ENCODE measurements at places on chromosomes 4 and X.
A peak's percentile ranks its signal among the peaks of the same experiment; 100 is the strongest.

- DNase-seq = no peak
Observed at GRCh38 chr4:78120144-78120880, 63.2 kb downstream of the FRAS1 start.

DNA sequence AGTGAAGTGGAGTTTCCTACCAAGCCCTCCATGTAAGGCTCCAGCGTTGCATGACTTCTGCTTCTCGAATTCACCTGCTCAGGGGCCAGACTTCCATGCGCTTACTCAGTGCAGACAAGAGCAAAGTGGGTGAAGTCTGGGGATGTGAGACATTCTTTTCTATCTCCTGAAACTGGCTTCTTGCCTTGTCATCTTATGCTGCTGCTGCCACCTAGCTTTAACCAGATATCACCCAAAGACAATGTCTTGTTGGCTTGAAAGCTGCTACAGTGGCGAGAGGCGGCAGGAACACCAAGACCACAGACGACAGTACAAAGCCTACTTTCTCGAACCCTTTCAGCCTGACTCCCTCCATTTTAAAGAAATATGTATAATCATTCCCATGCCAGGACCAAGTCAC, 103.6 kb upstream of the ADGRG2 start:
- no peak for DNase-seq

- no peak for DNase-seq
Observed at GRCh38 chr4:85728464-85728863, 253.5 kb downstream of the ARHGAP24 start.

- DNase-seq = no peak
Observed at GRCh38 chr4:180057891-180058671, 2185.1 kb upstream of the TENM3 start.

GRCh38 chr4:3857269-3857926, 91.2 kb downstream of the ADRA2C start:
- no peak for DNase-seq

- DNase-seq = peak; percentile 3
Observed at GRCh38 chrX:129360175-129360574, 163.1 kb downstream of the SMARCA1 start.

- no peak for DNase-seq
Observed at GRCh38 chr4:113468165-113469022, 293.1 kb downstream of the CAMK2D start.

DNA sequence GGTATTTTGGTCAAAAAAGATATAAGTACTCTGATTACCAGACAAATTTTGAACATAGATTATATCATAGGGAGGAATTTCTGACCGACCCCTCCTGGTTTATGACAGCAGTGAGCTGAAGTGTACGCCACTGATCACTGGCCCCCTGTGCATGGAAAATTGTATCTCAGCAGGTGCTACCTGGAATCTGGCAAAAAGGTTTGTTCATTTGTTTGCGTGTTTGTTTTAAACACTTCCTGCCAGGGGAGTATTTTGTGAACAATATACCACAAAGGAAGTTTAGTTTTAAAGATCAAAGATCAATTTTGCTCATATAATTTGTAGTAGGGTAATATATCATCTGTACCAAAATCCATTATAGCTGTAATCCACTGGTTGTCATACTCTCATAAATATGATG, 219.7 kb upstream of the TENM3 start:
- DNase-seq = no peak

DNA sequence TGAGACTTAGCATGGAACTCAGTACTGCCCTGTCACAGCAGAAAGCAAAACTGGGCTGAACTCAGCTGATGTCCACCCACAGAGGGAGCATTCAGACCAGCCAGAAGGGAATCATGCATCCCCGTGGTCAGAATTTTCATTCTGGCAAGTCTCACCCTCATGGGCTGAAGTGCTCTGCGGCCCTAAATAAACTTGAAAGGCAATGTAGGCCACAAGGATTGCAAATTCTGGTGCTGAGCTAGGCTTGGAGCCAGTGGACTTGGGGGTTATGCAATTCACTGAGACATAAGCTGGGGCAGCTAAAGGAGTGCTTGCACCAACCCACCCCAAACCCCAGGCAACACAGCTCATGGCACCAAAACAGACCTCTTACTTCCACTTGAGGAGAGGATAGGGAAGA, 494.1 kb downstream of the GABRG1 start:
- DNase-seq = no peak

DNA sequence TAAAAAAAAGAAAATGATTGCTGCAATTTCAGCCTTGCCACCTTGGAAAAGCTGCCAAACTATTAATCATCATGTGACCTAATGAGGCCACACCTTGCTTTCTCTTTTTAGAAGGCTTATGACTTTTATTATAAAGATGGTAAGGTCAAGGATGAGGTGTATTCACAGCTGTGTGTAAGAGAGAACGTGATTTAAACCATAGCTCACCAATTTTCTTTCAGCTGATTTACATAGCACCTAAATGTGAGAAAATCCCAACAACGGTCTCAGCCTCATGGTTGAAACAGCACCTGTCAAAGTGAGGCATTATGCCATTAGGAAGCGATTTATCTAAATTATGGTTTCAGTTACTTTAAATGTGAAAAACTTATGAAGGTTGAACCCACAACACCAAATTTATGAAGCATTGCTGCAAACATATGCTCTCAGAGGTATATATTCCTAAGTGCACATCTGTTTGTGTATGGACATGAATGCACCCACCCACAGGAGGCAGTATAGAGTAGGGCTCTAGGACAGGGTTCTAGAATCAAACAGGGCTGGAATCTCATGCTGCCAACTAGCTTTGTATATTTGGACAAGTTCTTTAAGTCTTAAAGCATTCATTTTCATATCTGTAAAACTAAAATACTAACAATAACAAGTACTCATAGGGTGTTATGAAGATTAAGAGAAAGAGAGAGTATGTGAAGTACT, 40.7 kb downstream of the ANXA3 start:
- DNase-seq = no peak

GRCh38 chr4:185717377-185717741, 94.6 kb downstream of the SORBS2 start:
- DNase-seq = no peak

Measured in GM12891 (cell line).